ENCODE measurements at places on chromosomes 2 and 18. TPM values are rescaled to one million over a fixed set of nuclear protein-coding genes. Genes with fewer than 3 reads are reported as not detected.

GRCh38 chr2:65161551-65162100 lies 31.7 kb upstream of the RAB1A start:
- DNase-seq = no peak

CD8A gene
- polyA plus RNA-seq = 0.10 TPM

- no peak for DNase-seq
Measured at GRCh38 chr2:27857417-27858172, 32.6 kb downstream of the RBKS start.

- DNase-seq = no peak
Measured at GRCh38 chr2:15009681-15010080, 377.2 kb downstream of the LRATD1 start.

- no peak for DNase-seq
Measured at GRCh38 chr2:202346180-202346579, 29.9 kb upstream of the BMPR2 start.

MGAT4A gene
- polyA plus RNA-seq = 4.8 TPM

RPRM gene
- 17.0 TPM for polyA plus RNA-seq

PARD3B gene
- 10.3 TPM for polyA plus RNA-seq

- DNase-seq = no peak
Measured at GRCh38 chr2:214261683-214262082, 149.2 kb upstream of the VWC2L start.

TMEM17 gene
- 1.5 TPM for polyA plus RNA-seq
